ENCODE measurements at places on chromosomes 4 and X. TPM values are rescaled to one million over a fixed set of nuclear protein-coding genes. Genes with fewer than 3 reads are reported as not detected.

Gene PDCL2
- polyA plus RNA-seq, result not detected

Gene PABPC1L2B
- not detected for polyA plus RNA-seq

- DNase-seq, result no peak
These were observed 36.5 kb upstream of the TFDP3 start for GRCh38 chrX:133254666-133255065.

Gene GAGE2A
- not detected for polyA plus RNA-seq

GRCh38 chr4:62797221-62797620, 1597.1 kb downstream of the ADGRL3 start:
- DNase-seq, result no peak

DNA sequence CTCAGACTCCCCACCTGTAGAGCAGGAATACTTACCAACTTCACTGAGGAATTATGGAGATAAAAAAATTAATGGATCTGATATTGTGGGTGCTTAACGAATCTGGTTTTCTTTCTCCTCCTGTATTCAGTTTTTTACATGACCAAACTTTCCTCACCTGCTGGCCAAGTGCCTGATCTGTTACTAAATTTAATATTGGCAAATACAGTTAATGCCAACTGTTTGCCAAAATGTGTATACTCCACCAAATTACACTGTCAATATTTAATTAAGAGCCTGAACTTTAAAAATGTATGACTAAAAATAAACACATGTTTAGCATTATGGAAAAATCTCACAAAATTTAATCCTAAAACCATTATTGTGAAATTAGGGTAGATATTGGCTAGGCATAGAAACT, 3.3 kb downstream of the PGRMC2 start:
- DNase-seq, result no peak

DNA sequence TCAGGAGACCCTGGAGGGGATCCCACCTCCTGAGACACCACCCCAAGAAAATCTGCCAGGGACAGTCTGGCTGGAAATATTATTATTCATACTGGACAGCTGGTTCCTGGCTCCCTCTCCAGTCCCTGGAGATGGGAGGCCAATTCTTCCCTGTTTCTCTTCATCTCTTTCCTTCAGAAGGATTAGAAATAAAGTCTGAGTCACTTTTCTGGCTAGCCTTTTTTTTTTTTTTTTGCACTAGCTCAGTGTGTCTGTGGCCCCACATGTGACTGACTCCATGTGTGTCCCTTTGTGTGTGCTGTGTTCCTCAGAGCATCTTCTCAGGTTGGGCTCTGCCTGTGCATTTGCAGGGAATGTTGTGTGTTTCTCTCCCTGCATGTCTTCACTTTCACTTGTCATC, 1.8 kb upstream of the FRMPD3 start:
- no peak for DNase-seq

GRCh38 chrX:68901519-68901918, 72.7 kb downstream of the EFNB1 start:
- DNase-seq, result no peak

Gene RPS6KA6
- 11.4 TPM for polyA plus RNA-seq

- DNase-seq, result no peak
These were observed 200.4 kb upstream of the PITX2 start for GRCh38 chr4:110823251-110823650.

GRCh38 chrX:9729171-9729885, 36.3 kb downstream of the GPR143 start:
- DNase-seq, result no peak

Gene PNMA5
- not detected for polyA plus RNA-seq

- no peak for DNase-seq
These were observed 631.6 kb downstream of the PCDH18 start for GRCh38 chr4:136900696-136901095.

GRCh38 chrX:12967711-12968465, 7.0 kb upstream of the TMSB4X start:
- no peak for DNase-seq

Gene SPOCK3
- 0.56 TPM for polyA plus RNA-seq

Gene USP17L19
- polyA plus RNA-seq, result not detected

DNA sequence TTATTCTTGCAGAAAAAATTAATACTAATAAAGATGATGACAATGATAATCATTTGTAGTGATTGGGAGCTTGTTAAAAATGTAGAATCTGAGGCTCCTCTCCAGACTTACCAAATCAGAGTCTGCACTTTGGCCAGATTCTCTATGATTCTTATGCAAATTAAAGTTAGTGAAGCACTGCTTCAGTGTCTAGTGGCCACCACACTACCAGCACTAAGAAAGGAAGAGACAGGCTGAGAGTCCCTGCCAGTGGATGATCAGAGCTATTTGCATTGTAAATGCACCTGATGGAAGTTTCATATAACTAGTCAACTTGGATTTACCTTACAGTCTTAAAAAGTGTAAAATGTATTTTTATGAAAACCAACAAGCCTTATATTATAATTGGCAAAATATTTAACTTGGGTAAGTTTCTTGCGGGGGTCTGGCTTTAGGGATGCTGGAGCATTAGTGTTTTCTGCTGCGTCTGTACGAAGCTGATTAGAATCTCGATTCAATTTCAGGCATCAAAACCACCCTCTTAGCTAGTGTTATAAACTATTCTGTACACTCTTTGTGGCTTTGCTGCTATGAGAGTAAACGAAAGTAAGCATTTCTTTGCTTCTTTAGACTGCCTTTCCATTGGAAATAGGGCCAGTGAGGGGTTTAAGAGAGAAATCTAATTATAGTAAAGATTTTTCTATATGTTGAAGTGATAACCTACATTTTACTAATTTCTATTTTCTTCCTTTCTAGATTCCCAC, 114.1 kb downstream of the TLL1 start:
- no peak for DNase-seq

DNA sequence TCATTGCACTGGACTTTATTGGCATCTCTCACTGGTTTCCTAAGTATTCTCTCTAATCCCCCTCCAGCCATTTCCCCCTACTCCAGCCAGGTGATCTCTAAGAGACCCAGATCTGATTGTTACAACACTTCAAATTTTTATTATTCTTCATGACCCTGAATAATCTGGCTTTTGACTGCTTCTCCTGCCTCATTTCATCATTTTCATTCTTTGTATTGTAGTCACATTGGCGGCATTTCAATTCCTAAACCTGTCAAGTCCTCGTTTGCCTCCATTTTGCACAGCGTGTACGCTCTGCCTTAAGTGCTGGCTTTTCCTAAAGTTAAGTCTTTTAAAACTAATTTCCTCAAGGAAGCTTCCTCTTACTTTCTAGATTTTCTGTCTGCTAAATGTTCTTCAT, 31.6 kb downstream of the UBE2K start:
- no peak for DNase-seq

DNA sequence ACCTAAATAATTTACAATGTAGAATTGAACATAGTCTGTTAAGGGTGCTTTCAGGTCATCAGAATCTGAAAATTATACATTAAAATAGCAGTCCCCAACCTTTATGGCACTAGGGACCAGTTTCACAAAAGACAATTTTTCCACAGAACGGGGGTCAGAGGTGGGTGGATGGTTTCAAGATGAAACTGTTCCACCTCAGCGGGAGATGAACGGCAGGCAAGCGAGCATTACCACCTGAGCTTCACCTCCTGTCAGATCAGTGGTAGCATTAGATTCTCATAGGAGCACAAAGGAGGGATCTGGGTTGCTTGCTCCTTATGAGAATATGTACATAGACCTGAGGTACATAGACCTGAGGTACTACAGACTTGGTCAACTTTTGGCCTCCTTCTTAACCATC, 29.0 kb downstream of the LRBA start:
- no peak for DNase-seq

- DNase-seq, result peak; percentile 58
These were observed 677 bp downstream of the PTPN13 start for GRCh38 chr4:86594559-86595425.

DNA sequence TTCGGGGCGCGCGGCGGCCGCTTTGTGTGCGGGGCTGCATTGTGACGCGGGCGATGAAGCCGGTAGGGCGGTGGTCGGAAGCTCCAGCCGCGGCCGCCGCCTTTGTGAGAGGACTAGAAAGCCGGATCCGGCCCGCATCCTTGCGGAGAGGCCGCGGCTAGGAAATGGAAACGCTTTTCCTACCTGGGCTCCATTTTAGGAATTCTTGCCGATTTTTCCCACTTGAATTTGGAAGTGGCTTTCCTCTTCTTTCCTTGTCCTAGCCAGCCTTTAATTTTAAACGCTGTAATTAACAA, 708 bp downstream of the TMSB4X start:
- DNase-seq, result no peak

- DNase-seq, result peak; percentile 21
These were observed 187.7 kb upstream of the NUDT10 start for GRCh38 chrX:51144828-51145442.

DNA sequence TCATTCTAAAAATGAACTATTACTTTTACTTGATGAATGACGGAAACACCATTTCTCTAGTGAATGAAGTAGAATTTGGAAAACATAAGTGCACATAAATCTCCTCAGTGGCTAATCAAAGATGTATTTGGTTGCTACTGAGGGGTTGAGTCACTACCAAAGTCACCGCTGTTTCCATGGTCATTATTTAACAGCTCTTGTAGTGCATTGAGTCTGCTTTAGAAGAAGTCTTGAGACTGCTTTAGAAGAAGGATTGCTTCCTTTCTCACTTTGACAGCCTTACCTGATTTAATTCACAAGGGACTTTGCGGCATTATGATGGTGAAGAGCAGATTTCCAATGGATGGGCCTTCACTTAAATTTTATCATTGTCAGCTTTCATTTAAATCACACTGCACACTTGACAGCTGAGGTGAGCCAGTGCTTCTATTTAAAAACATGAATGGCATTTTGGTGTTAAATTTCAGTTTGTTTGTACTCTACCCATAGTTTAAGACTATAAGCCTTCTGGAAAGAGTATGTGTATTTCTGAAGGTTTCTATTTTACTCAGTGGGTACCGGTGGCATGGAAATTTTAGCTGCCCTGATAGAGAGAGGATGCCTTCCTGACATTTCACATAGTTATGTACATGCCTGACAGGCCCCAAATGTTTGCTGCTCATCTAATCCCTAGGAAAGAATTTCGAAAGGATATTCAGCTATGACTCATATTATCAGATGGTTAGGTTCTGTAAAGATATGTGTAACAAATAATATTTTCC, 9.5 kb downstream of the ASB5 start:
- no peak for DNase-seq

DNA sequence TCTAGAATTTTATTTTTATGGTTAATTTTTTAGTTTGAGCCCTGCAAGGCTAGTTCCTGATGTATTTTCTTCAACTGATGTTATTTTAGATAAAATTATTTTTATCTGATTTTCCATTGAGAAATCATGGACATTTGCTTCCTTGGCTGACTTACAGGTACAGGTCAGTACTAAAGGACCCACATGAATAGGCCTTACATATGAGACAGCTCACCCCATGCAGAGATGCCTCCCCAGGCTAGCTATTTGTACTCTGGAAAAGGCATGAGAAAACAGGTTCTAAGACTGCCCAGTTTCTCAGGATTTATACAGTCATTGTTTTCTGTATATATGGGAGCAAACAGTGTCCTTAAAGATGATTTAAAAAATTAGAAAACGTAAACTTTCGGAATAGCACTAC, 255.5 kb downstream of the BMPR1B start:
- no peak for DNase-seq

DNA sequence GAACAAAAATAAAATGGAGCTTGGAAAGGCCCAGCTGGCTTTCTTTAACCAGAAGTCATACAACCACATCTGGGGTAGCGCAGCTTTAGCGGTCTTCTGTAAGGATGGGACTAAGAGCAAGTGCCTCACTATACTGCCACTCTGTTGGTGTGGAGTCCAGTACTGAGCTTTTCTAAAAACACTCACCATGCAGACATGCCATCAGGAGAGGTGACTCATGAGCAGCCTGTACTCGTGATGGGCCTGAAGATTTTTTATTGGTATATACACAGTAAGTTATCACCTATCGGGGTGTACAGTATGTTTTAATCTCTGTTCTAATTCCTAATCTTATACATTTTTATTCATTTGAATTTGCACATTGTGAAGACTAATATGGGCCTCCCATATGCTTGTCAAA, 9.6 kb downstream of the PPP3CA start:
- DNase-seq, result no peak

Gene TKTL2
- not detected for polyA plus RNA-seq

DNA sequence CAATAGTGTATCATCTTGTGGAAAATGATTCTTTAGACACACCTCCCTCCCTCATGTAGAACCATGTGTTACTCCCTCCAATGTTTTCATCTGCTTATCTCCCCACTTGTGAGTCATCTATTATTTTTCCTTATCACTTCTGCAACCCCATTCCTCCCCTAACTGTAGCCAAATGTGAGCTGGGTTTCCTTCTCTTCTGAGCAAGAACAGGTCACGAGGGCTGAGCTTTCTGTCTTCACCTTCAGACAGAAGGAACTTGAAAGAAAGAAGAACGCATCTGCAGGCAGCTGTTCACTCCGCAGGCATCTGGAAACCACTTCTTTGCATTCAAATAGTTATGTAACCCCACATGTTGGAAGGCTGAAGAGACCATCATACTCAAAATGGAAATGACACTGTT, 1.8 kb downstream of the PPP1R2C start:
- no peak for DNase-seq

DNA sequence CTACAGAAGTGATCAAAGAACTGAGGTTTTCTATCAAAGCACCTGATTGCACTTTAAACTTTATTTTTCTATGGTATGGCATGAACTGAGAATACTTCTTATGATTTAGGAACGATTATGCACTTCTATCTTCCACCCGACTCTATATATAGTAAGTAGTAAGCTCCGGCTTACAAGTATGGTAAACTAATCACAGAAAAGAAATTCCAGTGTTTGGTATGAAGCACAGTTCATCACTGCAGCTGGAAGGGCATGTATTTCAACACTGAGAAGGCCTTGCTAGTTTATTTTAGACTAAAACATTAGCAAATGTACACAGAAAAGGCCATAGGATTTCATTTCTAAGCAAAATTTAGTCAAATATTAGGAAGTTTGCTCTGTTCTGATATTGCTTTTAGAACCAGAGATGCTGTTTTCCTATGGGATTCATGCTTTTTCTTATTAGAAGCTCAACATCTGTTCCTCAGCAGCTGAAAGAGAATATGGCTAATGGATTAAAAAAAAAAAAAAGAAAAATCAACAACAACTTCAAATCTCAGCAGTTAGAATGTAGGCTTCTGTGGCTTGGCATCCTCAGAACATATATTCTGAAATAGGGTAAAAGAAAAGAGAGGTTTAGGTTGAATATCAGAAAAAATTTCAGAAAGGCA, 273.5 kb downstream of the C4orf33 start:
- DNase-seq, result no peak

DNA sequence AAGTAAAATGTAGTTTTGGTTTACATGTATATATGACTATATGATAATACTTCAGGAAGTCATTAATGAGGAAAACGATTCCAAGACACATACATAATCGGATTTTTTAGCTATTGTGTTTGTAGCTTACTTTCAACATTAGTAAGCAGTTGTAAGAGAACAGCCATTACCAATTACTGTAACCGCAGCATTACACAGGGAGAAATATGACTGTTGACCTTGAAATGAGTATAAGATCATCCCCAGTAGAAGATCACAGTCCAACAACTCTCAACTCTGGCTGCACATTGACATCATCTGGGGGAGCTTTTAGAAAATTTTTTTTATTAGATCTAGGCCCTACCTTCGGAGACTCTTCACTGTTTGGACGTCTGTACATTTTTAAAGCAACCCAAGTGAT, 762.0 kb upstream of the MAGEB2 start:
- no peak for DNase-seq
